GM20000 (cell line): ENCODE measurements at places on chromosomes 1 and 21.

DNA sequence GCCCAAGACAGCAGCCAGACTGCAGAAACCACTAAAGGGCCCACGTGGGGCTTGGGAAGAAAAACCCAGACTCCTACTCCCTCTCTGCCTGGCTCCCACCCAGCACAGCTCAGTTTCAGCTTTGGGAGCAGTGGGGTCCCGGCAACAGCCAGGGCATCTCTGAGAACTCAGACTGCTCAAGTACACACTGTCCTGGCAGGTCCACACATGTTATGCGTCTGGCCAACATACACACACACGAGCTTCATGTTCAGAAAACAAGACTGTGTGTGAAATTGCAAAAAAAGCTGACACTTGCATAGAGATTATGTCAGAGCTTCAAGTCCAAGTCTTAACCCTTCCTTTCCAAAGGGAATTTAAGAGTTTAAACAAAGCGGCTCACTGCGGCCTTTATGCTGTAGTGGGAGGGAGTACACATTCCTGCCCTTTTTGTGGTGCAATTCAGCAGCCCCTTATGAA, 136.6 kb upstream of the CD34 start:
- no peak for DNase-seq

DNA sequence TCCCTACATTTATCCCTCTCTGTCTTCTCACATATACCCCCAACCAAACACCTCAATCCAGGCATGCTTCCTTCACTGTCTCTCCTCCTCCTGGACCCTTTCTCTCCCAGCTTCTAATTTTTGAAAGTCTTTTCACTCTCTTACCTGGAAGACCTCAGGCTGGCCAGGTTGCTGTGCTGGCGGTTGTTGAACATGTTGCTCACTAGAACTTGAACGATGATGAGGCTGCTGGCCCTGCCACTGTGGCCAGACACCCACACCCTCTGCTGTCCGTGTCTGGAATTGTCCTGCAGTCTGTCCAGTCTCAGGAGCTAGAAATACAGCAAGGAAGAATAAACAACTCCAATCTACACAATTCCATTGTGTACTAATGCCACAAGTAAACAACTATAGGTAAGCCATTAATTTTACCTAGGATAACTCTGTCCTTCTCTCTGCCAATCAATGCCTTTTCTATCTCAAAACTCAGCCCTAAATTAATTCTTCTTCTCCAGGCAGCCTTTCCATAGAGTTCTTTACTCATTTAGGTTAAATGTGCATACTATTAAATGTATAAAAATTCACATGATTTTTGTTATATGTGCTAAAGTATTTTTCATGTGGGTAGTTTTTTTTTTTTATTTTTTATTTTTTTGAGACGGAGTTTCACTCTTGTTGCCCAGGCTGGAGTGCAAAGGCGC, 5.1 kb upstream of the CTSK start:
- DNase-seq, result peak; percentile 24

- DNase-seq, result no peak
Observed at GRCh38 chr1:200784576-200784975, 45.9 kb downstream of the CAMSAP2 start.

DNA sequence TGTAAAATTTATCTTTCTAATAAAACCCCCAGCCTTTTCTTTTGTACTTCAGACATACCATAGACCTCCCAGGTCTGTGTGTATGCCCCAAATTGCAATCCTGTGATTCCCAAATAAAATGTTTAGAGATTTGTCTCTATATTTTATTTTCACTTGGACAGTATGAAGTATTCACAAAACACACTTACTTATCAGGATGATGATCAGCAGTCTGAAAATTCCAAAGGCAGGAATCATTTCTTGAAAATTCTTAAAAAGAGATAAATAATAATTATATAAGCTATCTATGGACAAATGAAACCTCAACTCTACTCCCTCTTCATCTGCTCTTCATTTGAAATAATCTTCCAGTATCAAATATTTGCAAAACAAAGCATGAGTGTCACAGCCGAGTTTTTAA, 11.6 kb upstream of the GJA9 start:
- DNase-seq, result no peak

DNA sequence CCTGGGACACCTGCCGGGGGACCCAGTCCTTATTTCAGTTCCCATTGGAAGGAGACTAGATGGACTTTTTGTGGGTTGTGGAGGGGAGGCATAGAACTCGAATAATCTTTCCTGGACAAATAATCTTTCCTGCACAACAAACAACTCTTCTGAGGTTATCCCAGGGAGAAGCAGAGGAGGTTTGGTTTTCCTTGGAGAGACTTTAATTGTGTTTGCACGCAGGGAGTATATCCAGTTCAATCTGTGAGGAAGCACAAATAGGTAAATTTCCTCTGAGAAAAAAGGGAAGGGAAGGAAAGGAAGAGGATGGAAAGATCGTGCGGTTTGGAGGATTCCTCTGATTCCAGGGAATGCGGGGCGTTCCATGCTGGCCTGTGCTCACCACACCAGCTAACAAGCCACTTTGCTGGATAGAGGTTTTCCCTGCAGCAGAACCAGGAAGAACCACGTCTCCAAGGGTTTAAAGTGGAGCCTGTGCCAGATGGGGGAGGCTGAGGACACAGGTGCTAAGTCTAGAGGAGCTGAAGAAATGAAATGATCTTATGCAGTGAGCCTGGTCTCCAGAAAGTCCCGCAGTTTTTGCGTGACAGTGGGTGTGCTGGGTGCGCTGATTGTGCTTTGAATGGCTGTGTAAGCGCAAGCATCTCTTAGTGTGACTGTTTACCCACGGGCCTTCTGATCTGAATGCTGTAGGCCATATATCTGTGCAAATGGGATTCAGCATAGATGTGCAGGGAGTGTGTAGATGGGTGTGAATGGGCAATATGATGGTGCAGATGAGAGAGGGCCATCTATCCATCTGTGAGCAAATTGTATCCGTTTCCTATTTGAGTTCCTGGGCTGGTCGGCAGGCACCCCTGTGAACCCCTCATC, 7.6 kb downstream of the PAX7 start:
- DNase-seq, result peak; percentile 26

DNA sequence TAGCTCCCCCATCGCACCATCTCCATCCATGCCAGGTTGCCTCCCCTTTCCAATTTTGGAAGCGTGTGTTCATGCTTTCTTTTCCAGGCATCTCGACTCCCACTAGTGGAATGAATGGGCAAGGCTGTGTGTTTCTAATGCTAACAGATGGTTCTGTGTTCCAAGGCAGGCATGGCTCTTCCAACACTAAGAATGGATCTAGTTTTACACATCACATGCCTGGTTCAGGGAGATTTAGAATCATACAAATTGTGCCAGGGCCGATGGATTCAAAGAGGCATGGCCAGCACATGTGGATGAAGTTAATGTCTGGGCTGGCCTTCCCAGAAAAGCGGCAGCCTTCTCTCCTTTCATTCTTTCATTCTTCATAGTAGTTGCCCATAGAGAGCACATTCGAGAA, 438.7 kb downstream of the PRDM2 start:
- no peak for DNase-seq
